ENCODE measurements at places on chromosomes 4 and X.
A peak's percentile ranks its signal among the peaks of the same experiment; 100 is the strongest.

GRCh38 chrX:11190745-11191510 is 79.8 kb downstream of the HCCS start:
- no peak overlapping the region for H3K4me3 ChIP-seq
- H3K27ac ChIP-seq = no peak overlapping the region
- DNase-seq = no peak
- no peaks in the 10 kb centered on the region for H3K27me3 ChIP-seq
- H3K4me1 ChIP-seq = peaks cover 4% of the 10 kb centered on the region

GRCh38 chr4:138241281-138242075 is 671 bp downstream of the SLC7A11 start:
- DNase-seq = no peak
- H3K27me3 ChIP-seq = no peaks in the 10 kb centered on the region
- peak overlapping the region; percentile 95 for H3K27ac ChIP-seq
- no peaks in the 10 kb centered on the region for H3K36me3 ChIP-seq
- H3K4me3 ChIP-seq = peak overlapping the region; percentile 90

DNA sequence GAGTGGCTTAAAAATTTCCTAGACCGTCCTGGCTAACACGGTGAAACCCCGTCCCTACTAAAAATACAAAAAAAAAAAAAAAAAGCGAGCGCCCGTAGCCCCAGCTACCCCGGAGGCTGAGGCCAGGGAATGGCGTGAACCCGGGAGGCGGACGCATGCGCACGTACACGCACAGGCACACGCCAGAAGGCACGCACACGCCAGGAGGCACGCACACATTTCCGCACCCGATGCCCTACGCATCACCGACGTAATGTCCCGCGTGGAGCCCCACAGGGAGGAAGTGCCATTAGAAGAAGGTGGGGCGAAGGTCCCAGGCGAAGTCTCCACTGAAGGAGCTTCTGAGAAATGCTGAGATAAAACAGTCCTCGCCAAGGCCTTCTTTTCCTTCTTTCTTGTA is 41.4 kb downstream of the NLGN4X start:
- H3K36me3 ChIP-seq = no peaks in the 10 kb centered on the region
- H3K27ac ChIP-seq = no peak overlapping the region
- DNase-seq = no peak
- H3K4me3 ChIP-seq = no peak overlapping the region

DNA sequence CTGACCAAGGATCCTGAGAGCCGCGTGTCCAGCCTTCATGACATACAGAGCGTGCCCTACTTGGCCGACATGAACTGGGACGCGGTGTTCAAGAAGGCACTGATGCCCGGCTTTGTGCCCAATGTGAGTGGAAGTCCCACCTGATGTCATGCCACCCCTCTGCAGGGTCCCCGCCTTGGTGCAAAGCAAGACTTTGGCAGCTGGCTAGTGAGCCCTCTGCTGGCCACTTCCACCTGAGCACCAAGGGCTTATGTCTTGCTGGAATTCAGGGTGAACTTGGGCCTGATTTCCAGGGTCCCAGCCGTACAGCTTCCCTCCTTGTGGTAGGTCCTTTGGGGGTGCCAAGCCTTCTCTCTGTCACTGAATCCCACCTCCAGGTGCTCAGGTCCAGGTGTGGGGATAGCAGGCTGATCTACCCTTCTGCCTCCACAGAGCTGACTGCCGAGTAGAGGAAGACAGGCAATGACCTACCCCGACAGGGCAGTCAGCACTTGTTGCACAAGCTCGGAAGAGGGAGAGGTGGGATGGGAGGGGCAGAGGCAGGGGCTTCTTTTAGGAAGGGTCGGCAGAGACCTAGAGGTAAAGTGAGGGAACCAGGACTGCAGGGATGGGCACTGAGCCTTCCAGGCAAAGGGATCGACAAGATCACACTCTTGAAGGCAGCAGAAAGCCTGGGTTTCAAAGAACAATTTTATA is 248.1 kb downstream of the EVC2 start:
- peak; percentile 62 for DNase-seq
- H3K36me3 ChIP-seq = no peaks in the 10 kb centered on the region
- H3K27me3 ChIP-seq = peaks cover 5% of the 10 kb centered on the region

- no peak for DNase-seq
- H3K36me3 ChIP-seq = no peaks in the 10 kb centered on the region
- H3K4me1 ChIP-seq = peaks cover 15% of the 10 kb centered on the region
- no peak overlapping the region for H3K27ac ChIP-seq
Measured at GRCh38 chr4:128916832-128917231, 107.3 kb downstream of the JADE1 start.

- DNase-seq = peak; percentile 21
- H3K4me1 ChIP-seq = peaks cover 46% of the 10 kb centered on the region
- H3K27ac ChIP-seq = no peak overlapping the region
- H3K27me3 ChIP-seq = peaks cover 46% of the 10 kb centered on the region
- H3K4me3 ChIP-seq = peak overlapping the region; percentile 80
Measured at GRCh38 chr4:190017357-190018200, 9.5 kb downstream of the FRG2 start.

DNA sequence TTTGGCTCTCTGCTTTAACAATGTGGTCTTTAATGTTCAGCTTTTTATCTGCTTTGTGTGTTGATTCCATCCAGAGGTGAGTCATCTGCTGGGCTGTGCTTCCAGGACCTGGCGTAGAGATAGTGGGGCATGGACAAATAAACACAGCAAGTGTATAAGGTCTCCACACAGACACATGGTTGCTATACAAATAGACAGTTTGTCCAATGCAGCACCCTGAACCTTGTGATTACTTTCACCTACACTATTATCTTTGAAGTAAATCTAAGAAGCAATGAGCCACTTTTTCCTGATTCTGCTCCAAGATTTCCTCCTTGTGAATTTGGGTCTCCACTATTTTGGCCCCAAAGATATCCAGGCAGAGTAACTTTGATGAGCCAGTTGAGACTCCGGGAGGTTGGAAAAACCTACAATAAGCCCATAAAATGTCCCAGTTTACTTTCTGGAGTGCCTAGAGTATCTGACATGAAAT is 12.1 kb downstream of the PPARGC1A start:
- no peak for DNase-seq
- peaks cover 38% of the 10 kb centered on the region for H3K4me1 ChIP-seq
- no peaks in the 10 kb centered on the region for H3K36me3 ChIP-seq
- H3K27me3 ChIP-seq = no peaks in the 10 kb centered on the region
- H3K4me3 ChIP-seq = no peak overlapping the region

- no peaks in the 10 kb centered on the region for H3K4me1 ChIP-seq
- peak; percentile 38 for DNase-seq
- no peak overlapping the region for H3K4me3 ChIP-seq
- H3K27me3 ChIP-seq = peaks cover 2% of the 10 kb centered on the region
- H3K36me3 ChIP-seq = no peaks in the 10 kb centered on the region
Measured at GRCh38 chrX:150587585-150588503, 19.4 kb downstream of the MTM1 start.

DNA sequence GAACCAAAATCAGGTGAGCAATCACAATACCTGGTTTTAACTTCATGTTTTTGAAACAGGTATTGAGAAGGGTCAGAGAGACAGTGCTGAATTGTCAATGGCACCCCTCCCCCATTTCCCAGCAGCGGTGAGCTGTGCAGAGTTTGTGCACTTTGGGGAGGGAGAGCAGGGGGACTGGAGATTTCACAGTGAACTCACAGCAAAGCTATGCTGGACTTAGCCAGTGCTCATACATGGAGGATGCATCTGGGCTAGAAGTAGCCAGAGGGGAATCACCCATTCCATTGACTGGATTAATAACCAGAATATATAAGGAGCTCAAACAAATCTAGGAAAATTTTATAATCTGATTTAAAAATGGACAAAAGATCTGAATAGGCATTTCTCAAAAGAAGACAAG is 612.6 kb downstream of the STPG2 start:
- no peak for DNase-seq
- no peaks in the 10 kb centered on the region for H3K36me3 ChIP-seq
- H3K27ac ChIP-seq = no peak overlapping the region

GRCh38 chr4:8465615-8466611 is 25.3 kb downstream of the TRMT44 start:
- H3K27me3 ChIP-seq = peaks cover 2% of the 10 kb centered on the region
- H3K4me3 ChIP-seq = no peak overlapping the region
- no peak for DNase-seq
- no peak overlapping the region for H3K27ac ChIP-seq
- H3K36me3 ChIP-seq = peaks cover 32% of the 10 kb centered on the region

DNA sequence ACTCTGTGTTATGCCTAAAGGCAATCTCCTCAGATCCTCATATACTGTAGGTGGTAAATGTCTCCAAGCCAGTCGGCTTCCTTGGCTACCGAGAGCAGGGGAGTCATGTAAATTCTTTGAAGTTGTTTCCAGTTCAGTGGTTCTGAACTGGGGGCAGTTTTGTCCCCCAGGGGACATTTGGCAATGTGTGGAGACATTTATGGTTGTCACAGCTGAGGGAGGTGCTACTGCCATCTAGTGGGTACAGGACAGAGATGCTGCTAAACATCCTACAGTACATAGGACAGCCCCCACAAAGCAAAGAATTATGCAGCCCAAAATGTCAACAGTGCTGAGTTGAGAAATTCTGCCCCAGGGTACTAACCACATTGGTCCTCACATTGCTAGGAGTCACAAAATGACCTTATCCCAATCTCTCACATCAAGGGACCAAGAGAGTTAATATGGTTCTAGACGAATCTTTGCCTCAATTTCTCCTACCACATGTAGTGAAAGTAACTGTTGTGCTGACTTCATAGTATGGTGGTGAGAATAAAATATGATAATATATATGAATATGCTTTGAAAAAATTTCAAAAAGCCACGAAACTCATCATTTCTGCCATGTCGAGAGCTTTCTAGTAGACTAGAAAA is 104.4 kb upstream of the ARHGAP24 start:
- H3K4me3 ChIP-seq = no peak overlapping the region
- DNase-seq = peak; percentile 46
- H3K27me3 ChIP-seq = peaks cover 1% of the 10 kb centered on the region
- H3K27ac ChIP-seq = no peak overlapping the region
- H3K4me1 ChIP-seq = peaks cover 6% of the 10 kb centered on the region

DNA sequence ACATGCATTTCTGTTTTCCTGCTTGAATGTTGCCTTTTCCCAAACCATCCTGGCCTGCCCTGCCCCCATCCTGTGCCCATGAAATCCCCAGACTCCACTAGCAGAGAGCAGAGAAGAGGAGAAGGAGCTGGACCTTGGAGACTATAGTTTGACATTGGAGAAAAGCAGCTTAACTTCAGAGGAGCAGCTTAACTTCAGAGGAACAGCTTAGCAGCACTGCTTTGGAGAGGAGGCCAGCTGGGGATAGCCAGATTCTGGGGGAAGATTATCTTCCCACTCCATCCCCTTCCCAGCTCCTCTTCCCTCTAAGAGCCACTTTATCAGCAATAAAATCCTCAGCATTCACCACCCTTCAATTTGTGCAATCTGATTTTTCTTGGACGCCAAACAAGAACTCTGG is 443.0 kb downstream of the PCDH10 start:
- no peak overlapping the region for H3K4me3 ChIP-seq
- H3K36me3 ChIP-seq = no peaks in the 10 kb centered on the region
- H3K4me1 ChIP-seq = peaks cover 3% of the 10 kb centered on the region
- H3K27ac ChIP-seq = no peak overlapping the region

- H3K36me3 ChIP-seq = no peaks in the 10 kb centered on the region
- H3K4me1 ChIP-seq = no peaks in the 10 kb centered on the region
- DNase-seq = peak; percentile 11
- H3K27ac ChIP-seq = no peak overlapping the region
Measured at GRCh38 chr4:77473509-77473908, 132.1 kb upstream of the CXCL13 start.

- no peaks in the 10 kb centered on the region for H3K27me3 ChIP-seq
- no peaks in the 10 kb centered on the region for H3K4me1 ChIP-seq
- H3K36me3 ChIP-seq = no peaks in the 10 kb centered on the region
- H3K27ac ChIP-seq = no peak overlapping the region
- no peak overlapping the region for H3K4me3 ChIP-seq
Measured at GRCh38 chr4:10186228-10187214, 69.9 kb upstream of the WDR1 start.

DNA sequence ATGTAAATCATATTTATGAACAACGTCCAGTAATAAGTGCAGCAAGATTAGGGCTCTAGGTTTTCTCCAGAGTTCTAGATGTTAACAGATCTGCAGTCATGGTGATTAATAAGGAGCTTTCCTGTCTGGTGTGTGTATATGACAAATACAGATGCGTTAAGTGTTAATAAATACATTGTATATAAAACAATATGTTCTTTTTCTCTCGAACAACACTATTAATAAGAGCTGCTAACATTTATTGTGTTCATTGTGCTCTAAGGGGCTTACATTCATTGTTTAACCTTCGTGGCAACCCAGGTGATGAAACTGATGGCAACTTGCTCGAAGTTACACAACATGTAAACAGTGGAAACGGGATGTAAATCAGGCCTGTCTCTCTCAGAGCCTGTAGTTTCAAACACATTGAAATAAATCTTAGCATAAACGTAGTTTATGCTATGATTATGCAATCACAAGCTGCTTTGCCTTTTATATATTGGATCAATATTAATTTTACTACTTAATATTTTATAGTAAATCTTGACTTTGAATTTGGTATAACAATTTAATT is 547 bp upstream of the CLGN start:
- peak overlapping the region; percentile 93 for H3K4me3 ChIP-seq
- peak overlapping the region; percentile 70 for H3K27ac ChIP-seq
- H3K36me3 ChIP-seq = no peaks in the 10 kb centered on the region
- DNase-seq = no peak
- H3K27me3 ChIP-seq = peaks cover 3% of the 10 kb centered on the region
- peaks cover 22% of the 10 kb centered on the region for H3K4me1 ChIP-seq

GRCh38 chrX:97909245-97909644 is 1025.5 kb downstream of the RPA4 start:
- H3K4me3 ChIP-seq = no peak overlapping the region
- no peak for DNase-seq
- no peaks in the 10 kb centered on the region for H3K36me3 ChIP-seq

- peaks cover 5% of the 10 kb centered on the region for H3K4me1 ChIP-seq
- H3K36me3 ChIP-seq = no peaks in the 10 kb centered on the region
- no peak overlapping the region for H3K4me3 ChIP-seq
- no peak for DNase-seq
- H3K27ac ChIP-seq = no peak overlapping the region
Measured at GRCh38 chrX:108230574-108230973, 139.0 kb downstream of the ATG4A start.

DNA sequence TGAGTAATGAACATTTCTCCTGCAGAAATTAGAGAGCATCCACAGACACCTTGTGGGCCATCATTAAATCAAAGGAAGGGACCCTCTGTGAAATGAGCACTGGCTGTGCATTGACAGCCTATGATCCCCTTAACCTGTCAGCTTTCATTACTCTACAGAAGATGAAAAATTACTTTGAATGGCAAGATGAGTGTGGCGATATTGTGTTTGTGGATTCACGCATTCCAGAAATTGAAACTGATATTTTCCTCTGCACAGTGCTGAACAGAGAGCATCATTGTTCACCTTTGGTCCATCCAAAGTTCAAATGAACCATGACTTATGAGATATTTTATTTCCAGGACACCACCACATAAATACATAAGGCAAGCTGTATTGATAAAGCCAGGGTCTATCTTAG is 374.8 kb upstream of the ANXA10 start:
- no peaks in the 10 kb centered on the region for H3K36me3 ChIP-seq
- H3K27ac ChIP-seq = no peak overlapping the region
- no peak overlapping the region for H3K4me3 ChIP-seq
- H3K27me3 ChIP-seq = no peaks in the 10 kb centered on the region
- no peak for DNase-seq

- no peak overlapping the region for H3K27ac ChIP-seq
- H3K36me3 ChIP-seq = no peaks in the 10 kb centered on the region
- no peak for DNase-seq
- H3K4me1 ChIP-seq = no peaks in the 10 kb centered on the region
- H3K4me3 ChIP-seq = no peak overlapping the region
Measured at GRCh38 chr4:38781854-38782261, 932 bp downstream of the TLR10 start.
